A172 (cell line): ENCODE measurements at places on chromosomes 5 and 9. TPM values are rescaled to one million over a fixed set of nuclear protein-coding genes. Genes with fewer than 3 reads are reported as not detected.
A peak's percentile ranks its signal among the peaks of the same experiment; 100 is the strongest.

DNA sequence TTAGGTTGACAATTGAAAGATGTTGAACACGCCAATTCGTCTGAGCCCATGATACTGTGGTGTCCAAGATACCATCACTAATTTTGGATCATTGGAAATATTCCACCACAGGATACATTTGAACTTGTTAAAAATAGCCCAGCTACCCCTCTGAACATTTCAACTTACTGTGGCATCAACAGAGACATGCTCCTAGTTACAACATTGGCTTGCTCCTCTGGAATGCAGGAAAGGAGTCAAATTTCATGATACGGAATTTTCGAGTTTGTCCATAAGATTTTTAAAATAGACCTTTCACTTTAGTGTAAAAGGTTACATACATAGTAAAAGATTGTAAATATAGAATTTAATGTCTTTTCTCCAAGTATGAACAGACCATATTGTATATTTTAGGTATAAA lies 12.8 kb downstream of the SEMA5A start:
- no peak for DNase-seq

DNA sequence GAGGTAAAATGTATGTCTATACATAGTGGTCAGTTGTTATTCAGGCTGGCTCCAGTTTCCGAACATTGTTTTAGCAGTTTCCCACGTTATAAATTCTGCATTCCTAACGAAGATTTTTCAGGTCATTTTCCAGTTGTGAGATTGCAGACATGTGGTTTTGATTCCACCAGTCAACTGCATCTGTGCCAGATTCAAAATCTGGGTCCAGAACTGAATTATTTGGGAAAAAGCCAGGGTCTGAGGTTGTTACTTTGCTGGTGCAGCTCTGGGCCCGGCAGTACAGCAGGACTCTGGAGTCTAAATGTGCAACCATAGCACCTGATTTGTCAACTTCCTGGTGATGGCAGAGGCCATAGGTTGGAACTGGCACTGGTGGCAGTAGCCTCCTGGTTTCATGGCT lies 105.7 kb upstream of the MEGF10 start:
- no peak for DNase-seq

GRCh38 chr5:128667152-128667551 lies 129.1 kb upstream of the FBN2 start:
- DNase-seq = no peak

Gene RANBP17
- total RNA-seq = not detected in 2 replicates

DNA sequence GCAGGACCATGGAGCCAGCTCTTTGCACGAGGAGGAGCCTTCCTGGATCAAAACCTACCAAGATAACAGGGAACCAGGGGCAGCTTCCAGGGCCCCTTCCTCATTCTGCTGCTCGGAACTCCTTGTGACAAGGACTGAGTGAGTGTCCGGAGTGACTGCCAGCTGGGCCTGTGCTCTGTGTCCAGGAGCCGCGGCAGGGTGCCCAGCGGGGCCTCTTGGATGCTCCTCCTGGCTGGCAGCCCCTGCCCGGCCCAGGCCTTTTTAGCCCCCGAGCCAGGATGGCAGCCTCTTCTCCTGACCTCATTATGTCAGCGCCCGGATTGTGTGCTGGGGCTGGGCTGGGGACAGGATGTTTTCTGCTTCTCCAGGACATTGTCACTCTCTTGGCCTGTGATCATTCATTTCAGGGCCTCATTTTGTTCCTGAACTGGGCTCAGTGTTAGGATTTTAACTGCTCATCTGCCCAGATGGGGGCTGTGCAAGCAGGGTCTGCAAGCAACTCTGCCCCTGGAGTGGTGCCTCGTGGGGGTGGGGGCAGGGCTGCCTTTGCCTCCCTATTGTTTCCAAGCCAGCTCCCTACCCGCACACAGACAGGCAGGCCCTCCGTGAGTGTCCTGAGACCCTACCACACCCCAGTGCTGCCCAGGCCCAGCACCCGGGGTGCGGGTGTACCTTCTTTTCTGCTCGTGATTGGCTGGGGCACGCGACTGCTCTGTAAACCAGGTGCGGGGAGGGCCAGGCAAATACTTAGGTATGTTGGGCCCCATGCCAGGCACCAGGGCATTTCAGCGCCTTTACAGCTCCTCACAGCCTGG lies 161.6 kb downstream of the COL23A1 start:
- no peak for DNase-seq

DNA sequence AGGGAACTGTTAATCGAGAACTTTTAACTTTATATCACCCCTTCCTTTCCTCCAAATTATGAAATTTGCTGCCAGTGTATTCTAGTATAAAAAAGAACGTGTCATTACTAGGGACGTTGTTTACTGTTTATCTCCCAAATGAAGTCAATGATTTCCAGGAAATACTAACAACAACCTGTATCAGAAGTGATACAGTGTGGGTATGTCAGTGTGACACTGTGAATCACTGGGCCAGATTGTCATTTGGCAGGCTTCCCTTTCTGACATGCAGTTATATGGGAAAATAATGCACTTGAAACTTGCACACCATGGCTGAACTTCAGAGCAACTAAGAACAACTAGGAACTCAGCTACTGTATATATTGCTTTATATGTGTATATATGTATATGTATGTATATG lies 12.6 kb downstream of the ZNF462 start:
- DNase-seq = no peak

DNA sequence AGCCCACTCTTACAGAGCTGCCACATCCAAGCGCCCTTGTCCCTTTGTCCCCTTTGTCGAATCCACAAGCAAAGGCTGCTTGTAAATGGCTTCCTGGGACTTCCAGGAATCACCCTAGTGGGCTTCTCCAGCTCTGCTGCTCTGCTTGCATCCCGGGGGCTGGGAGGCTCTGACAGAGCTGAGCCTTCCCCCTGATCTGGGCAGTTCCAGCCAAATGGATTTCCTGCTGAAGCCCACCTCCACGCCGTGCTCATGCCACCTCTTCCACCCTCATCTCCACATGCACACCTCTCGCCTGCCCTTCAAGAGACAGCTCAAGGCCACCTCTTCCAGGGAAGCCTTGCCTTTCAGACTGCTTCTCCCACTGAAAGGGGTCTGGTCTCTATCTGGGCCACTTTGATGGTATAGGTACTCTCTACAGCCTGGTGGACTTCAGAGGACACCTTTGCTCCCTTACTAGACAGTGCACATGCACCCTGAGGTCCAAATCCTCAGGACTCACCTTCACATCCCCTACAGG lies 106.2 kb downstream of the LHFPL2 start:
- DNase-seq = no peak

DNA sequence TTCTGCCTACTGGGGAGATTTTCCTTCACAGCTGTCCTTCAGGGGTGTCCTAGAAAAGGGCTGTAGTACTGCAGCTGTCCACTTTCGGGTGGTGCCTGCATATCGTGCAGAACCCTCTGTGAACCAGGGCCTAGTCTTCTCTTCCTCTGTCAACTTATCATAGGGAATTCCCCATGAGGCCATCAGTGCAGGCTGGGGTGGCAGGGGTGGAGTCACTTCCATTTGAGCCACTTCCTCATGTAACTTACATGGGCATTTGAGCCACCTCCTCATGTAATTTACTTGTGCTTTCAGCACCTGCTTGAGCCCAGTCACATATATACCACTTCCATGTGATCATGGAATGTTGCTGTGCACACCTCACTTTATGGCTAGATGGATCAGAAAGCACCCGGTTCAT lies 742.0 kb upstream of the RGMB start:
- no peak for DNase-seq

DNA sequence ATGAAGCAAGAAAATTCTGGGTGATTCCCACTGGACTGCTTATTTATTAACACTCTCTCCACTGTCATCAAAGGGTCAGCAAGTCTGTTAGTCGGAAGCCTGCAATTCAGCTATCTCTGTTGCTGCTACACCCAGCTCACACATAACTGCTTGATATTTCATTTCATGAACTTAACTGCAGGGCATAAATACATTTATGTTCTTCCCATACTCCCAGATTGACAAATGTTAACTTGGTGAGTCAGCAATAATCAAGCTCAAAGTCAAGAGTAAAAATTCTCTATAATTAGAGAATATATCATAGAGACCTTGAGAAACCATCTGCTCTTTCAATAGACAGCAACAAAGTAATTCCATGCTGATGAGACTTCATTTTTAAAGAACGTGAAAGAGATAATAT lies 198.8 kb downstream of the ADAMTS12 start:
- DNase-seq = no peak

DNA sequence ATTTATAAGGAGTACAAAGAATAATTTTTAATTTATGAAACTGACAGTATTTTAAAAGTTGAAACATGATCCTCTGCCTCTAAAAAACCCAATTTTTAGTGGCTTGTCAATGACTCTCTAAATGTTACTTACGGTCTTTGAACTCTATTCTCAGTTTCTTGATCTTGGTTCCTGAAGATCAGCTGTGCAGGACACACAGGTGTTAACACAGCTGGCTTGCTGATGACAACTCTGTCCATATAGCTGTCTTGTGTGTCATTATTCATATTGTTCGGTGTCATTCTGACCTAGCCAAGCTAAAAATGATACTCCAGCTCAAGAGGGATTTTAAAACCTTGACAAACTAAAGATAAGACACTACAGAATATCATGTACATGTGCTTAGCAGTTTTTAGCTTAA lies 314.5 kb downstream of the CCDC171 start:
- DNase-seq = no peak

- peak; percentile 46 for DNase-seq
Observed at GRCh38 chr5:56950626-56951125, 1.2 kb downstream of the MIER3 start.

Gene GM2A
- 30.2 and 34.2 TPM in 2 replicates for total RNA-seq

DNA sequence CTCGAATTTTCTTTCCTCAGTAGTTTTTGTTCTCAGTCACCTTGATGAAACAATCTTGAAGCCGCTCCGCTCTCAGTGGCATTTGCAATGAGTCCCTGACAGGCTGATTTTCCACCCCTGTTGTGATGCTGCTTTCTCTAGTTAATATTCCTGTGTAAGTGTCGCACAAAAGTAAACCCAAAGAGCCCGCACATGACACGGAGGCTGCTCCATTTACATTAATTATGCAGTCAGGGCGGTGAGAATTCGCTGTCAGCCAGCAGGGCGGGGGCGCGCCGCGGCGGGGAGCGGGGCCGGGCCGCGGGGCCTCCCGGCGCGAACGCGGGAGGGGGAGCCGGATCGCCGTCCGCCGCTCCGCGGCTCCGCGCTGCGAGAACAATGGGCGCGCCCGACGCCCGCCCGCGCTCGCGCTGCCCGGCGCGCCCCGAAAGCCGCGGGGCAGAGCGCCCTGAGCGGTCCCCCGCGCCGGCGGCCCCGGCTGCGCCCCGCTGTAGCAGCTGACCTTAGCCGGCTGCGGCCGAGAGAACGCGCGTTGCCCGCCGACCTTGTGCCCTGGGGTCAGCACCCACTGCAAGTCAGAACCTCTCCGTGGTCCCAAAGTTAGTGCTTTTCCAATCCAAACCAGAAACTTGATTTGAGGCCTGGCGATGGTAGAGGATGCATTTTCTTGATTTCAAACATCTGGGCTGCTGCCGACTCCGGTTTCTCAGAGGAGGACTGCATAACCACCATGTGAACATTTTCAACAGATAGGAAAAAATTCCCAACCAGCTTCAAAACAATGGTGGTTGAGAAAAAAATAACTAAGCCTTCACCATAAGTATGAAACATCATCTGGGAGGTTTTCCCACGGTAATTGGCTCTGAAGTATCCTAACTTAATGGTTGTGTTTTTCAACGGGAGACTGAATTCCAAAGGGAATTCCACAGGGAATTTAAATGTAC lies 142.6 kb downstream of the PBX3 start:
- DNase-seq = no peak

GRCh38 chr5:120545951-120546350 lies 81.9 kb downstream of the PRR16 start:
- no peak for DNase-seq

DNA sequence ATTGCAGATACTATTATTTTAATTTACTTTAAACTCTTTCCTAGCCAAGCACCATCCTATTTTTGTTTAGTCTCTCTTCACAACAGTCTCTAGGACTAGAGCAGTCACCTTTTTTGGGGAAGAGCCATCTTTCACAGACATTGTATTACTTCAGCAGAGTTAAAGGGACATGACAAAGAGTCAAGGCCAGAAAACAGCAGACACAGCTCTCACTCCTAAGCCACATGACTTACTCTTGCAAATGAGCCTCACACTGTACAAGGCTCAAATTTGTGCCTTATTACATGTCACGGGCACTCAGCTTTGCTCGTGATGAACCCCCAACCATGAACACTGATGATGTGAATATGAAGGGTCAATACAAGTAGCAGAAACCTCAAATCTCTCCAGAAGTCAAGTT lies 104.3 kb downstream of the ZNF608 start:
- no peak for DNase-seq

DNA sequence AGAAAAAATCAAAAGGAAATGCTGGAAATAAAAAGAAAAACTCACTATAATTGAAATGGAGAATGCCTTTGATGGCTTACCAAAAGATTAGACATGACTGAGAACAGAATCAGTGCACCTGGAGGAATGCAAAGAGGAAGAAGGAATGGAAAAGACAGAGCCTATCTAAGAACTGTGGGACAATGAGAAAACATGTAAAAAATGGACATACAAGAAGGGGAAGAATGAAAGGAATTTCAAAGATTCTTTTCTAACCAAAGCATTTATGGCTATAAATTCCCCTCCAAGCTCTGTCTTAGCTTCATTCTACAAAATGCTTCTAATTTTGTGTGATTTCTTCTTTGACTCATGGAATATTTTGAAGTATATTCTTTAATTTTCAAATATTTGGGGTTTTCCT lies 47.5 kb upstream of the CLK4 start:
- peak; percentile 22 for DNase-seq

Gene CDKN2B-AS1
- not detected in 2 replicates for total RNA-seq

DNA sequence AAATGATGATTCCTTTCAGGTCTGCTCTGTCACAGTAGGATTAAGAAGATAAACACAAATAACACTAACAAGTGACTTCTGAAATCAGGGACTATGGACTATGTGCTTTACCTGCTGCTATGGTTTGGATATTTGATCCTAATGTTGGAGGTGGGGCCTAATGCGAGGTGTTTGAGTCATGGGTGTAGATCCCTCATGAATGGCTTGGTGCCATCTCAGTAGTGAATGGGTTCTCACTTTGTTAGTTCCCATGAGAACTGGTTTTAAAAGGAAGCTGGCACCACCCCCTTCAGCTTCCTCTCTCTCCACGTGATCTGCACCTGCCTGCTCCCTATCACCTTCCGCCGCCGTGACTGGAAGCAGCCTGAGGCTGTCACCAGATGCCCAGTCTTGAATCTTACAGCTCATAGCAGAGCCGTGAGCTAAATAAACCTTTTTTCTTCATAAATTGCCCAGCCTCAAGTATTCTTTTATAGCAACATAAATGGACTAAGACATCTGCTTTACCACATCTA lies 3.3 kb downstream of the PPIC start:
- no peak for DNase-seq

Gene PRRX2
- not detected in 2 replicates for total RNA-seq

- DNase-seq = no peak
Observed at GRCh38 chr5:150073677-150074076, 12.7 kb downstream of the CSF1R start.

DNA sequence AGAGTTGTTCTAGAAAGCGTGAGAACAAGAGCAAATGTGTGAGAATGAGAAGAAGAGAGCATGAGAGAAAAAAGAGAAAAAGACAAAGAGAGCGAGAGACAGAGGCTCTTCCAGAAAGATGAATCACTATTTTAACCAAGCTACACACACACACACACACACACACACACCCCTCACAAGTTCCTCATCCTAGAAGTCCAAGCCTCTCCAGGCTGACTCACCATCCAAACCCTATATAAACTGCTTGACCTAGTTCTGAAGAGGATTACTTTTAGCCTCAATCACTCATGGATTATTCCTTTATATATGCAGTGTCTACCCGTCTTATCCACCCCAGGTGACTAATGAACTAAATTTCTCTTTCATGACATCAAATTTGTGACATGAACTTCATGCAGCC lies 37.6 kb downstream of the C9orf57 start:
- peak; percentile 30 for DNase-seq

Gene NDUFAF2
- total RNA-seq = 59.5 and 74.3 TPM in 2 replicates
